ENCODE measurements at places on chromosomes 6 and 20.

DNA sequence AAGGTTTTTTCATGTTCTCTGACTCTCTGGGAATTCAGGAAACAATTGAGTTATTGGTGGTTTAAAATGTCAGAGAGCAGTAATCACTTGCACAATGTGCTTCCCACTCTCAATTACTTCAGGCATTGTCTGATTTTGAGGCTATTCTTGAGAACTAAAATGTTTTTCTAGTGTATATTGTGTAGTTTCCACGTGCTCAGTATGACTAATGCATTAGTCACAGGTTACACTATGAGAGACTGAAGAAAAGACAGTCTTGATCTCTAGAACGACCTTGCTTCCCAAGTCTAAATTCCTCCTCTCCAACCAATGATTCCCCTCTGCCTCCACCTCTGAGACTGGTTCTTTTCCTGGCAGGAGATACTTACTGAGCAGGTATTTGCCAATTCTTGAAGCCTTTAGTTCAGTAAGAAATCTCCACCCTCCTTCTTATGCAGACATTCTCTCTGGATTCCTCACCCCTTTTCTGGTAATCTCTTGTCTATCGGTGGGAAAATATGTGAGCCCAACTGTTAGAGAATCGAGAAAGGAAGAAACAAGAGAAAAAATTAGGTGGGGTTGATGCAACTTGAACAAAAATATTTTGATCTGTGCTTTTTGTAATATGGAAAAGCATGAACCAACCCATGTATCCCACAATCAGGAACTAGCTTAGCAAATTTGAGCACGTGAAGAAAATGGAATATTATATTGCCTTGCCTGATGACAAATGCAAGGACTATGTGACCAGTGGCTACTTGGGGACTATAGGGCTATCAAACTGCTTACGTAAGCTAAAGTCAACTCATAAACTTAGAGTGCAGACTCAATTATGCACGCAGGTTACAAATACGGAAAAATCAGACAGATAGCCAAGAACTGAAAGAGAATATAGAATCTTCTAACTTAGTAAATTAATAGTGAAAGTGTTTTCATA lies 61.1 kb upstream of the SLC22A16 start:
- peak; percentile 83 for DNase-seq

DNA sequence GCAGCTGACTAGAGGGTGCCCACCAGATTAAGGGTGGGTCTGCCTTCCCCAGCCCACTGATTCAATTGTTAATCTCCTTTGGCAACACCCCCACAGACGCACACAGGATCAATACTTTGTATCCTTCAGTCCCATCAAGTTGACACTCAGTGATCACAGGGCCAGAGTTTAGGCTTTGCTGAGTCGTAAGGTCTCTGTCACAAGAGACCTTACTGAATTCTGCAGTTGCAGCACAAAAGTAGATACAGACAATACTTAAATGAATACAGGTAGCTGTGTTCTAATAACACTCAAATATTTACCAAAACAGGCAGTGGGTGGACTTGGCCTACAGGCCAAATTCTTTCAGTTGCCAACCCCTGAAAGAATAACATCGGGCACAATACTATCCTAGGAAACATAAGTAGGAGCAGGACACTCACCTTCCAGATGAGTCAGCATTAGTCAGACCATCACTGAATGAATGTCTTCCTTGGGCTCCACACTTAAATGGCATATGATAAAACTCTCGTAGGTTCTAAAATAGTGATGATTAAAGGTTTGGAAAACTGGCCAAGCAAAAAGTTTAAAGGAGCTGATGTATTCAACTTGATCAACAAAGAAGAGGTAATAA lies 190.0 kb downstream of the UBE3D start:
- DNase-seq: peak; percentile 67

GRCh38 chr20:13690943-13691342 lies 52.2 kb upstream of the TASP1 start:
- DNase-seq: no peak

GRCh38 chr6:141877275-141877983 lies 255.3 kb upstream of the GJE1 start:
- no peak for DNase-seq

- DNase-seq: no peak
These were observed 131.6 kb upstream of the TCF21 start for GRCh38 chr6:133757335-133757734.

GRCh38 chr20:3315136-3315535 lies 76.1 kb upstream of the SLC4A11 start:
- no peak for DNase-seq

Measured in AG08395 (cell line).